ENCODE measurements at places on chromosomes 16 and 17.

DNA sequence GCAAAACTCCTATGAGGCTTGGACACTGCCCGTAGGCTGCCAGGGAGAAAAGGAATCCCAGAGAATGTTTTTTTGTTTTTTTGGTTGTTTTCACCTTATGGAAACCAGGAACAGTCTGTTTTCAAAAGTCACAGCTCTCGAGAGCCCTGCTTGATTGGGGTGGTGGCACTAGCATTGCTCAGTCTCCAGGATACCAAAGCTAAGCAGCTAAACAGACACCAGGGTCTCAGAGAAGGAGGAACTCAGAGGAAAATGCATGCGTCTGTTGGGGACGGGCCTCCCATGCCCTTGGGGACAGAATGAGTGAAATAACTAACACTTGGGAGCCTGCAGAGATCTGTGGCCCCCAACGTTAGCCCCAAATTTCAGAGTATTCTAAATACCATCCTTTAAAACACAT, 178.8 kb downstream of the SOX9 start:
- no peak for DNase-seq

- no peak for DNase-seq
Measured at GRCh38 chr17:77449908-77450741, 309.4 kb downstream of the SEC14L1 start.

- DNase-seq = no peak
Measured at GRCh38 chr17:75830164-75831031, 13.8 kb downstream of the UNC13D start.

DNA sequence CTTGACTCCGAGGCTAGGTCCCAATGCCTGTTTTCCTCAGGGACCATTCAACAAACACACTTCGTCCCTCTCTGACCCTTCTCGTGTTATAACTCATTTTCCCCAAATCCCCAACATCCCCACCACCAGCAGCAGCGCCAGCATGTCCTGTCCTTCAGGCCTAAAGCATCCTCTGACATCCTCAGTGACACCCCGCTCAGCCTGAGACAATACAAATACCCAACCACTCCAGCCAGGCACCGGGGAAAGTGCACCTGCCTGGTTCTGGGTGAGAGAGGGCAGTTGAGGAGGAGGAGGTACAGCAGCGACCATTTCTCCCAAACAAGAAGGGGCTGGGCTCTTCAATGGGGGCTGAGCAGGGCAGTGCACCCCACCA, 4.7 kb downstream of the MNT start:
- DNase-seq = no peak

DNA sequence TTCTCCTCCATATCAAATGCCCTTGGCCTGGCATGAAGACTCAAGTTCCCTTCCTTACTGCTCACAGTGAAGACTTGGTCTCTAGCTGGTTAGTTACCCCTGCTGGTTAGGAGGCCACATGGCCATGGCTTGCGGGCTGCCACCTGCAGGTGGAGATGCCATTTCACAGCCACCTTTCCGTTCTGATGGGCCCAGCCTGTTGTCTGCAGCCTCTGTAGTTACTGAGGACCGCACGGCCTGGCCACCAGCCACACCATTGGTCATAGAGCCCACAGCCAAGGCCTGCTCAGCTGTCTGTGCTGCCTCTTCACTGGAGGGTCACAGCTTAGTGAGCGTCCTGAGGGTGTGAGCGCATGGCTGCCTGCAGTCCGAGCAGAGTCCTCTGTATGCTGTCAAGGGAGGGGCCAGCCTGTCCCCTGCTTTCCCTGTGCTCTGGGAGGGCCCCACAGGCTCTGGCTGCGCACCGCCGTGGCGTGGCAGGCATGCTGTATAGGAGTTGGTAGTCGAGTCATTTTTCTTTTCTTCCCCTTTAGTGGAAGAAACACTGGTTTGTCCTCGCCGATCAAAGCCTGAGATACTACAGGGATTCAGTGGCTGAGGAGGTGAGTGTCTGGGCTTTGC, 59.2 kb downstream of the PLD6 start:
- no peak for DNase-seq

DNA sequence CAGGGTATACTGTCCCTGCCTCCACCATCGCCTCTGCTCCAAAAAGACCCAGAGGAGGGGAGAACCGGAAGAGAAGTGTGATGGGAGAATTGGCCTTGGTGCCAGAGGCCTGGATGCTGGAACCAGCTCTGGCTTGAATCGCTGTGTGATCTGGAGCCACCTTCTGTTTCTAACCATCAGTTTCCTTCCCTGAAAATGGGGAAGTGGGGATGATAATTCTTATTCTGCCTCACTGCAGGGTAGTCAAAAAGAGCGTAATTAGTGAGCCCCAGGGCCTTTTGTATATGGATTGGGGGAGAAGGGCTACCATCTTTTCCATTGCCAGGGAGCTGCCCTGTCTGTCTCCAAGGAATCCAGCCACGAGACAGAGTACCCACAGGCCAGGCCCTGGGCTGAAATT, 52.2 kb downstream of the CCT6B start:
- DNase-seq = no peak

DNA sequence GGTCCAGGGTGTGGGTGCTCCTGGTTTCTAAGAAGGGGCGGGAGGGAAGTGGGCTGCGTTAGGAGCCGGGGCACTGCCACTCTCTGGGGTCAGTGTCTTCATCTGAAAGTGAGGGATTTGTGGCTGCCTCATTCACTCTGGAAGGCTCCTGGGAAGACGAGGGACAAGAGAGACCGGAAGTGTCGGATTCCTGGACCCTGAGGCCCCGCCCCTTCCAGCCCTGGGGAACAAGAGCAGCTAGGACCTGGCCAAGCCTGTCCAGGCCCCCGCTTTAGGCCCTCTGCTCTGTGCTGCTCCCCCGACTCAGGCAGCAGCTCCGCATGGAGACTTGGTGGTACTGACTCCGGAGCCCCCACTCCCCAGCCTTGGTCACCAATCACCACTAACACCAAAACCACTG, 6.5 kb downstream of the LGALS3BP start:
- no peak for DNase-seq

DNA sequence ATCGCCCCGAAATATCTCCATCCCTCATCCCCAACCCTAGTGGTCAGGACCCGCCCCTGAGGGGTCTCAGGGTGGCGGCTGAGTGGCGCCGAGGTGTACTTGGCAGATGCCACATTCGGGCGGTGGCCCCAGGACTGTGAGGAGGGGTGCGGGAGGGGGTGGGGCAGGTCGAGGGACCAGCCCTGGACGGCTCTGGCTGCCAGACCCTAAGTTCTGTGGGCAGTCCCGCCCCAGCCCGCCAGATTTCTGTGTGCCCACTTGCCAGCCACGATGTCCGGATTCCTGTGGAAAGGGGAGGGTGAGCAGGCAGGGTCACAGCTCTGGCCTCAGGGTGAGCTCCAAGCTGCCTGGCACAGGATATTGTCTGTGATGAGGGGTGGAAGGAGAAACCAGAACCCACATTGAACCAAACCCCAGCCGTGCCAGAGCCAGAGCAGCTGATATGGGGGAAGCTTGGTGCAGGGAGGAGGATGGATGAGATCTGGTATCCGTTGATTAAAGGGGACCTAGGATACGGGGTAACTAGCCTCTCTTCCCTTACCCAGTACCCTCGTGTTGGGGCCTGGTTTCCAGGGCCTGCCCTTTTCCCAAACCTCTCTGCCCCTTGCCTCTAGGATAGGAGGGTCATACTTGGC, 1.1 kb upstream of the CHAD start:
- no peak for DNase-seq

GRCh38 chr17:64491034-64491860, 5.6 kb downstream of the POLG2 start:
- DNase-seq = no peak

- no peak for DNase-seq
Measured at GRCh38 chr17:56785405-56785804, 48.3 kb downstream of the C17orf67 start.

GRCh38 chr17:78449983-78450595, 71.6 kb downstream of the PGS1 start:
- no peak for DNase-seq

DNA sequence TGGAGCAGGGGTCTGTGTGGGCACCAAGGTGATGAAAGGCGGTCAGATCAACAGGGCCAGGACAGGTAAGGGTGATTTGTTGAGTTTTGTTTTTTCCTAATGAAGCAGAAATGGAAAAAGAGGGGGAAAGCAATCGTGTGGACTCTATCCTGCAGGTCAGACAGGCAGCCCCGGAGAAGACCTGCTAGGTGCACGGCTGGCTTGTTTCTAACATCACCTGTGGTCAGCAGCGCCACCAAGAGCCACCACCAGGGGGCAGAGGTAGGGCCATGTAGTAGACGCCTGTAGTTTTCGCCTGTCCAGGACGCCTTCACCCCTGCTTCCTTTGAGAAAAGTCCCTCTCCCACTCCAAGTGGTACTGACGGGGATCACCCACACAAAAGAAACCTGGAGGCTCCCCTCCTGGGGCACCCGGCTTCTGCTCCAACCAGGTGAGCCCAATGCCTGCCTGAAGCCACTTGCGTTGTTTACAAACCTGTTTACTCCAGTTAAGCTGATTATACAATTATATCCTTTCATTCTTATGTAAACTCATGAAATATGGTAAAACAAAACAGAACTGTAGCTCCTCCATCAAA, 54.2 kb upstream of the SEC14L1 start:
- DNase-seq = peak; percentile 19

- DNase-seq = no peak
Measured at GRCh38 chr16:1601031-1601430, 10.8 kb downstream of the IFT140 start.

DNA sequence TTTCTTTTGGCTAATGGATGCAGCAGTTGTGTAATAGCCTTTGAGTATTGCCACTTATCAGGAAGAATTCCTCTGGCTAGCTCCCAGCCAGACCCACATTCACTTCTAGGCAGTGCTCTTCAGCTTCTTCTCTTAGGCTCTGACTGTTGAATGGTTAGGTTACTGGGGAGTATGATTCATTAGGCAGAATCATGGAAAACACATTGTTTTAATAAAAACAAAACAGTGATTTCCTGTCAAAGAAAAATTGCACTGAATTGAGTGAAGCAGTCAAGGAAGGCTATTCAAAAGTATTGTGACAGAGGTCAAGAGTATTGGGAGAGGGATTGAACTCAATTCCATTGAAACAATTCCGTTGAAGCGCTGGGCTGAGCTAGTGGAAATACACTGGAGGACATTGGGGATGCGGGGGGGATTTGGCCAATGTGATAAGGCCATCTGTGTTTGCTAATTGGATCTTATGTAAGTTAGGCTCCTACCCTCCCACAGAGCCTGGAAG, 68.0 kb downstream of the CNTNAP4 start:
- DNase-seq = no peak

DNA sequence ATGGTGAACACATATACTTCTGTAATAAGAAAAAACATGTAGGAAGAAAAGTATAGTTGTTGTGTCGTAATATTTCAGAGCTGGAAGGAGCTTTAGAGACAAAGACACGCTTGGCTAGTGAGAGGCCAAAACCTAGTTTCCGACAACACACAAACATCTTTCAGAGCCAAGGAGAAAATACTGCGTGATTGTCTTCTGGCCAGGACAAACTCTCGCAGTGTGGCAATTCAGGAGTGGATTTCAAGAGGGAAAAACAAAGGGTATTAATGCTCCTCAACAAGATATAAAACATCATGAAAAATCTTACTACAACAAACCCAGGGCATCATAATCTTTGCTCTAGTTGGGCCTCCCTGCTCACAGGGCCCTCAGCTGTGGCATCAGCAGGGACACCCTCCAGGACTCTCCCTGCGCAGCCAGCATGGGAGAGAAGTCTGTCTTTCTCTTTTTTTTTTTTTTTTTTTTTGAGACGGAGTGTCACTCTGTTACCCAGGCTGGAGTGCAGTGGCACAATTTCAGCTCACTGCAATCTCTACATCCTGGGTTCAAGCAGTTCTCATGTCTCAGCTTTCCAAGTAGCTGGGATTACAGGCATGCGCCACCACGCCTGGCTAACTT, 66.4 kb downstream of the CYB5B start:
- no peak for DNase-seq

- DNase-seq = no peak
Measured at GRCh38 chr17:17355426-17355825, 52.3 kb downstream of the NT5M start.

Measured in esophagus squamous epithelium (tissue), 5 donors.